ENCODE measurements at places on chromosomes 2 and 18.
A peak's percentile ranks its signal among the peaks of the same experiment; 100 is the strongest.

- DNase-seq: no peak
Measured at GRCh38 chr2:149363958-149364357, 33.6 kb downstream of the LYPD6 start.

DNA sequence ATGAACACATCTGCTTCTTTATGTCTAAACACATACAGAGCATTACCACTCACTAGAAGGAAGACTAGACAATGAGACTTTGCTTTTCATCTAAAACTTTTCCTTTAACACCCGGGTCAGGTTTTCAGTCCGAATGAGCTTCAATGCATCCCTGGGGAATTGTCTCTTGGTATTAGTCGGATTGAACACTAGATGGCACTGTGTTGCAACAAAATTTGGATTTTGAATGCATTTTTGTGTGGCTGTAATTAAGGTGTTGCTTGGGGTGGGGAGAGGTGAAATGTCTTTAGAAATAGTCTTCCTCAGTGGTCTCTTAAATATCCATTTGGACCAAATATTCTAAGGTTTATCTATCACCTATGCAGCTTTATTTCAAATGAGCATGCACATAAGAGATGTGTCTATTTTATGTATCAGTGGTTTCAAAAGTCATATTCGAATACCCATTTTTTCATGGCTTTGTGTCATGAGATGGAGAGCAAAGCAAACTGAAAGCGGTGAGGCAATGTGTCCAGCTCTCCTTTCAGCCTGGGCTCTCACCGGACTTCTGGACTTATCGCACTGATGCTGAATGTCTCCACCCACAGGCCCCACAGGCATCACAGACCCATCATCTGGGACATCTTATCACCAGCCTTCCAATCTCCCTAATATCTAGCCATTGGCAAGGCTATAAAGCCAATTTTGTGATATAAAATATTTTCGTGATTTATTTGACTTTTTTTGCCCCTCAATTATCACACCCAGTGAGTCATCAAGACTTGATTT, 510.3 kb downstream of the RNF144A start:
- peak; percentile 67 for DNase-seq

GRCh38 chr18:58432050-58432727, 196.7 kb downstream of the ALPK2 start:
- DNase-seq: no peak

DNA sequence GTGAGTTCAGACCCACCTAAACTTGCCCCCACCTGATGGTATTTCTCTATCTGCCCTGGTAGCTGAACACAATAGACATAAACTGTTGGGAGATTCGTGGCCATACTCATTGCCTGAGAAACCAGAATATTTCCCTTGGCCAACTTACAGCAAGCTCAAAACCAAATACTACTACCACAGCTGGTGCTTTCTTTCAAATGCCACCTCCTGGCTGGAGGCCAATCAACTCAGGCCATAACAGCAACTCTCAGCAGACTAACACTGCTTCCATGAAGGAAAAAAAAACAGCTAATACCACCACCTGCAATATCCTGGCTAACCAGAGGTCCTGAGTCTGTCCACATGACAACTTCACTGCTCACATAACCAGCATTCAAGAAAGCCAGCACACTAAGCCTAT, 373.1 kb downstream of the CMPK2 start:
- DNase-seq: no peak

- DNase-seq: no peak
Measured at GRCh38 chr2:96325884-96326255, 753 bp downstream of the ITPRIPL1 start.

DNA sequence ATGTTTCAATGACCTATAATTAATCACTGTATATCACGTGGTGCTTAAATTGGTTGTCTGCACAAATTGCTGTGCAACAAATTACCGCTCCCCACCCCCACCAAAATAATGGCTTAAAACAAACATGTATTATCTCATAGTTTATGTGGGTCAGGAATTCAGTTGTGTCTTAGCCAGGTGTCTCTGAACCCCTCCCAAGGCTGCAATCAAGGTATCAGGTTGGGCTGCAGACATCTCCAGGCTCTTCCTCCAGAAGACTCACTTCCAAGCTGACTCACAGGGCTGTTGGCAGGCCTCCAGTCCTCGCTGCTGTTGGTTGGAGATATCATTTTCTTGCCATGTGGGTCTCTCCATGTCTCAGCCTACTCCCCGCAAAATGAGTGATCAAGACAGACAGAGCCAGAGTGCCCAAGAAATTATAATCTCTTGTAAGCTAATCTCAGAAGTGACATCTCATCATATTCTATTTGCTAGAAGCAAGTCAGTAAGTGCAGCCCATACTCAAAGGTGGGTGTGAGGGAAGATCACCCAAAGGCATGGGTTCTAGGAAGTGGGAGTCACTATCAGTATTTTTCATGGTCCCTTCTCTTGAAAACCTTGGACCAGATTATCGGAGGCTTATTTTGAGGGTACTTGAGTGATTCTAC, 38.4 kb downstream of the SPC25 start:
- no peak for DNase-seq

All from cerebellar cortex (tissue), 1 donor.